ENCODE measurements at places on chromosomes 16 and 17. TPM values are rescaled to one million over a fixed set of nuclear protein-coding genes. Genes with fewer than 3 reads are reported as not detected.

DNA sequence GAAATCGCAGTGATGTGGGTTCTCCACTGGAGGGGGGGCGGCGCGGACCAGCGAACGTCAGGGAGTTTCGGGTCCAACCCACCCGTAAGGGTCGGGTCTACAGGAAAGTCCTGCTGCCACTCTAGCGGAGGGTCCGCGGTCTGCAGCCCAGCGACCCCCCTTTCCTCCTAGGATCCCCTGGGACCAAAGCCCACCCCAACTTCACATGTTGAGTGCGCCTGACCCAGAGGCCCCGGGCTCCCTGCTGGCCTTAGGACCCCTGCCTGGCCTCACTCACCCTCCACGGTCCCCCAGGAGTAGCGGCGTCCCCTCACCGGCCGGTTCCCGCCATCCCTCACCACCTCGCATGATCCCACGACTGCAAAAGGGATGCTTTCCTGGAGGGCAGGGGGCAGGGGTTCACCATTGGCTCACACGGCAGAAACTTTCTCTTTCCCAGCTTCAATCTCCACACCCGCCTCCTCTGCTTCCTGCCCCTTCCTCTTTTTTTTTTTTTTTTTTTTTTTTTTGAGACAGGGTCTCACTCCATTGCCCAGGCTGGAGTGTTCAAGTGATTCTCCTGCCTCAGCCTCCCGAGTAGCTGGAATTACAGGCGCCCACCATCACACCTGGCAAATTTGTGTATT lies 3.1 kb downstream of the SEPTIN1 start:
- peak overlapping the region; percentile 36 for H3K27ac ChIP-seq
- peaks cover 6% of the 10 kb centered on the region for H3K4me1 ChIP-seq
- H3K4me3 ChIP-seq: peak overlapping the region; percentile 60
- no peaks in the 10 kb centered on the region for H3K36me3 ChIP-seq

DNA sequence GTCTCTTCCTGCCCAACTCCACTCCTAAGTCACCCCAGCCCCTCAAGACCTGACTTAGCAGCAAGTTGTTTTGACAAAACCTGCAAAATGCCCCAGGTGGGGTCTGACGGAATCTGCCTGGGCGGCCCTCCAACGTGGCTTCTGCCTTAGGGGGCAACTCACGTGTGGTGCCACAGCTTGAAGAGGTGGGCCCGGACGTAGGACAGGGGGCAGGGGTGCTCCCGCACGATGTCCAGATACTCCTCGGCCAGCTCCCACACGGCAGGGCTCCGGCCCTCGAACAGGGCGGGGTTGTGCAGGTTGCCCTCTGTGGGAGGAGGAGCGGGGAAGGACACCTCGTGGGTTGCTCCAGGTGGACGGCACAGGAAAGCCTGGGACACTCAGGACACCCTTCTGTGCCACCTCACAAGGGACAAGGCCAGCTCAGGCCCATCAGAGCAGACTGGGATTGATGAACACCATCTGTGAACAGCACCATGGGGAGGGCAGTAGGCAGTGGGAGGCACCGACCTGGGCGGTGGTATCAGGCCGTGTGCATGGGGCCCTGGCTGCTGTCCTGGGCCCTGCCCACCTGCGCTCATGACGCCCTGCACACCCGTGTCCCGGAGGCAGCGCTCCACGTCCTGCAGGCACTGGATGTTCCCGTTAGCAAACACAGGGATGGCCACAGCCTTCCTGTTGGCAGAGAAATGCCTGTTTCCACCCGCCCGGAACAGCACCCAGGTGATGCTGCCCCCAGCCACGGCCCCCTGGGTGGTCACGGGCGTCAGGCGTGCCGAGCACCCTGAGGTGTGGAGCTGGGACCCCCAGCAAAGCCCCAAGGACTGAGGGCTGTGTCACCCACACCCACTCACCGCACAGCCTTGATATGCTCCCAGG lies 4.3 kb downstream of the DUS1L start:
- H3K4me3 ChIP-seq: no peak overlapping the region
- DNase-seq: no peak
- no peaks in the 10 kb centered on the region for H3K27me3 ChIP-seq
- peaks cover 76% of the 10 kb centered on the region for H3K36me3 ChIP-seq
- peaks cover 10% of the 10 kb centered on the region for H3K4me1 ChIP-seq

GRCh38 chr17:27899525-27899924 lies 6.4 kb upstream of the LYRM9 start:
- DNase-seq: no peak
- H3K27ac ChIP-seq: no peak overlapping the region
- no peak overlapping the region for H3K4me3 ChIP-seq
- H3K27me3 ChIP-seq: no peaks in the 10 kb centered on the region

DNA sequence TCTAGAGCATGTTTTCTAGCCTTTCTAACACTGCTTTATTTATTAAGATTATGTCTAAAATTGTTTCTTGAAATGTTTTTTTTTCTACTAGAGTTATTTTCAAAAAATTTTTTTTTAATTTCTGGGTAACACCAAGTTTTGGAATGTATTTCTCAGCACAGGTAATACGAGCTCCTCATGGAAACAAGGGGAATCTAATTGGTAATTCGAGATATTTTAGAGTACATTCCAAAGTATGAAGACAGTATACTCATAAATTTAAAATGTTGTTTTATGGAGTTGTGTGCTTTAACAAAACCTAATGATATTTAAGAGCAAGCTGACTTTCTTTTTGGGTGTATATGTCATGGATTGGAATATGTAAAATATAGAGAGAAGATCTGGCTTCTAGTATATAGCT lies 42.4 kb downstream of the OMG start:
- no peak overlapping the region for H3K27ac ChIP-seq
- no peaks in the 10 kb centered on the region for H3K36me3 ChIP-seq
- H3K4me1 ChIP-seq: no peaks in the 10 kb centered on the region
- H3K27me3 ChIP-seq: no peaks in the 10 kb centered on the region
- no peak for DNase-seq
- H3K4me3 ChIP-seq: no peak overlapping the region

- no peak overlapping the region for H3K4me3 ChIP-seq
- H3K36me3 ChIP-seq: no peaks in the 10 kb centered on the region
- no peak for DNase-seq
- no peak overlapping the region for H3K27ac ChIP-seq
- no peaks in the 10 kb centered on the region for H3K27me3 ChIP-seq
Measured at GRCh38 chr16:9763505-9763904, 418.7 kb downstream of the GRIN2A start.

GRCh38 chr17:70558821-70559220 lies 389.5 kb downstream of the KCNJ2 start:
- peaks cover 4% of the 10 kb centered on the region for H3K4me1 ChIP-seq
- H3K27ac ChIP-seq: no peak overlapping the region
- H3K27me3 ChIP-seq: no peaks in the 10 kb centered on the region
- DNase-seq: no peak
- no peaks in the 10 kb centered on the region for H3K36me3 ChIP-seq

DNA sequence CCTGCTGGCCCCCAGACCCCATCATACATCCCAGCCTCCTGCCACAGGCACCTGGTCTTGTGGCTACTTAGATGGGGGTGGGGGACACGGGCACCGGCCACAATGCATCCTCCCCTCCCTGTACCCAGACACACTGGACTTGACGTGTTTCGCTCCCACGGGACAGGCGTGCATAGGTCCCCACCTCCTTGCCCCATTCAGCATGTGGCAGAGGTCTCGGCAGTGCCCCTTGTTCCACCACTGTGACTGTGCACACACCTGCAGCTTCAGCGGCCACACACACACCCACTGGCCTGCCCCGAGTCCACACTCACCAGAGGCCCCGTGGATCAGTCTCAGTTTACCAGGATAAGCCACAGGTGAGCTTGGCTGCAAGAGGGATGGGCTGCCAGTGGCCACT lies 109.6 kb downstream of the ENGASE start:
- H3K4me1 ChIP-seq: peaks cover 3% of the 10 kb centered on the region
- H3K36me3 ChIP-seq: no peaks in the 10 kb centered on the region

DNA sequence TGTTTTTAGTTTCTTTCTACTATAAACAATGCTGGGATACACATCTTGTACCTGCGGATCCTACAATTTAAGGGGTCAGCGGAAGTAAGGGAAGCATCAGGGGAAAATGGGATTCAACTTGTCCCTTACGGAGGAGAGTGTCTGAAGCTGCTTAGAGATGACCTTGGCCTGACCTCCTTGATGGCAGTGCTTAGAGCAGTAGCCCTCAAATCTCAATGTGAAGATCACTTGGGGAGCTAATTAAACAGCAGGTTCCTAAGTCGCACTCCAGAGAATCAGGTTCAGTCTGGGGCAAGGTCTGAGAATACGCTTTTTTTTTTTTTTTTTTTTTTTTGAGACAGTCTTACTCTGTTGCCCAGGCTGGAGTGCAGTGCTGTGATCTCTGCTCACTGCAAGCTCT lies 9.6 kb upstream of the METTL16 start:
- H3K4me1 ChIP-seq: no peaks in the 10 kb centered on the region
- DNase-seq: no peak
- no peaks in the 10 kb centered on the region for H3K36me3 ChIP-seq
- no peak overlapping the region for H3K4me3 ChIP-seq
- no peak overlapping the region for H3K27ac ChIP-seq

- no peak for DNase-seq
- no peaks in the 10 kb centered on the region for H3K4me1 ChIP-seq
- H3K4me3 ChIP-seq: no peak overlapping the region
- no peaks in the 10 kb centered on the region for H3K27me3 ChIP-seq
- H3K27ac ChIP-seq: no peak overlapping the region
Measured at GRCh38 chr16:76487411-76488064, 210.3 kb downstream of the CNTNAP4 start.

- H3K36me3 ChIP-seq: no peaks in the 10 kb centered on the region
- H3K27me3 ChIP-seq: no peaks in the 10 kb centered on the region
- H3K27ac ChIP-seq: no peak overlapping the region
- H3K4me1 ChIP-seq: no peaks in the 10 kb centered on the region
- H3K4me3 ChIP-seq: no peak overlapping the region
Measured at GRCh38 chr16:17578981-17579874, 108.5 kb upstream of the XYLT1 start.

- peaks cover 13% of the 10 kb centered on the region for H3K4me1 ChIP-seq
- no peaks in the 10 kb centered on the region for H3K36me3 ChIP-seq
- no peak overlapping the region for H3K27ac ChIP-seq
- no peak for DNase-seq
- H3K27me3 ChIP-seq: no peaks in the 10 kb centered on the region
Measured at GRCh38 chr16:89867918-89868317, 5.5 kb upstream of the TCF25 start.

DNA sequence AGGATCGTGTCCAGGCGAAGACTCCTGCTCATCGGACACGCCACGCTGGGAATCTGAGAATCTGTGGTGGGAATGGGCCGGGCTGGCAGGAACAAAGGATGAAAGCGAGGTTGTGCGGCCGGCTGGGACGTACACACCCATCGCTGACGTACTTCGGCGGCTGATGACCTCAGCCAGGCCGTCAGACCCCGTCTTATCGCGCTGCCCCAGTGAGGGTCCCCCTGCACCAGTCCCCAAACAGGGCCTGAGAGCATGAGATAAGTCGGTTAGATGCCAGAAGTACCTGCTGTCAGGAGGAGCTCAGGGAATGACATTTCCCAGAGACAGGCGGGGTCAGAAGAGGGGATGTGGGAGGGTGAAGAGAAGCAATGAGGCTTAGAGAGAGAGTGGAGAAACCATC lies 16.0 kb upstream of the SP6 start:
- H3K4me3 ChIP-seq: no peak overlapping the region
- no peak overlapping the region for H3K27ac ChIP-seq
- H3K27me3 ChIP-seq: peaks cover 23% of the 10 kb centered on the region
- peaks cover 4% of the 10 kb centered on the region for H3K4me1 ChIP-seq
- no peaks in the 10 kb centered on the region for H3K36me3 ChIP-seq
- DNase-seq: no peak

DNA sequence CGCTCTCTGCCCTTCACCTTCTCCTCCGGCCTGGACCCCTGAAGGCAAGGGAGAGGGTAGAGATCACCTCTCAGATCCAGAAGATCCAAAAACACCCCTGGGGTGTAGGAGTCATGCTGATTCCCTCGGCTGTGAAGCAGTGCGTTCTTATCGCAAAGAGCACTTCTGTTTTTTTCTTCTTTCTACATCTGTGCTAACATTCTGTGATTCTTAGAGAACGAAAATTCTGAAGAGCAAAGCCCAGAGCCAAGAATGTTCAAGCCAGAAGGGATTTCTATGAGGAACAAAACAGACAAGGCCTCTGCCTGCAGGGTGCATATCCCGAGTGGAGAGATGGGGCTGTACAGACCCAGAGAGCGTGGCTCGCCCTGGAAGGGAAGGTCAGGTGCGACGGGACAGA lies 17.2 kb downstream of the NPTX1 start:
- no peak overlapping the region for H3K4me3 ChIP-seq
- DNase-seq: no peak
- H3K27me3 ChIP-seq: no peaks in the 10 kb centered on the region
- no peaks in the 10 kb centered on the region for H3K36me3 ChIP-seq

DNA sequence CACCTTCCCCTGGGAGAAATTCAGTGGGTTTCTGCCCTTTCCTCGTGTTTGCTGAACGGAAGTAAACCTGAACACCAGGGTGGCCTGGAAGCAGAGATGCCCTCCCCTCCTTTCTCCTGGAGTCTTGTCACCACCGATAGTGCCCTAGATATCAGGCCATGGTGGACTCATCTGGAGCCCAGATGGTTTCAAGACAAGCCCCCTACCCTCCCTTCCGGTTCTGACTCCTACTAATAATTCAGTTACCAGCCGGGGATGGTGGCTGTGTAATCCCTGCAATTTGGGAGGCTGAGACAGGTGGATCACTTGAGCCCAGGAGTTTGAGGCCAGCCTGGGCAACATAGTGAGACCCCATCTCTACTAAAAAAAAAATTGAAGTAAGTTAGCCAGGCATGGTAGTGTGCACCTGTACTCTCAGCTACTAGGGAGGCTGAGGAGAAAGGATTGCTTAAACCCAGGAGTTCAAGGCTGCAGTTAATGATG lies 2.4 kb downstream of the ZNF469 start:
- H3K36me3 ChIP-seq: no peaks in the 10 kb centered on the region
- no peak overlapping the region for H3K4me3 ChIP-seq
- H3K27ac ChIP-seq: no peak overlapping the region
- peaks cover 14% of the 10 kb centered on the region for H3K4me1 ChIP-seq

DNA sequence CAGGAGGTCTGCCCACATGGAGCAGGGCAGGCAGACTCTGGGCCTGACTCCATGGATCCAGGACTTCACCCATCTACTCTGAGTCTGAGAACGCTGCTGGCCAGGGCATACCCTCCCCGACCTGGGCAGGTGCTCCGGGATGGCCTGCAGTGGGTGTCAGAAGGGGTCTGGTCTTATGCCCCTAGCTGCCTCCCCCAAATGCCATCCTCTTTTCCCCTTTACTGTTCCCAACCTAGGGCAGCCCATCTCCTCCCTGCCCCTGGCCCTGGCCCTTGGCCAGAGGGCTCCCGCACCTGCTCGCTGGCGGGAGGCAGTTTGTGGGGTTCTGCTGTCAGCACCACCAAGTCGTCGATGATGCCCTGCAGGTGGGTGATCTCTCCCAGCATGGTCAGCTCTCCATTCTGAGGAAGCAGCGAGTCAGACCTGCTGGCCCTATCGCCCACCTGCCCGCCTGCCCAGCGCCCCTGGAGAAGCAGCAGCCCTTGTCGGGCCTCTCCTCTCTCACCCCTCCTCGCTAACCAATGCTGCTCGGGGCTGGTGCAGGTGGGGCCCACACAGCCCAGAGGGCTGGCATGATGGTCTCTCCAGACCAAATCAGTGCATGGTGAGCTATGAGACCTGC lies 8.2 kb downstream of the MTSS2 start:
- DNase-seq: no peak
- peaks cover 34% of the 10 kb centered on the region for H3K36me3 ChIP-seq

GRCh38 chr17:68909066-68909465 lies 46.1 kb downstream of the ABCA8 start:
- H3K4me3 ChIP-seq: no peak overlapping the region
- peaks cover 23% of the 10 kb centered on the region for H3K36me3 ChIP-seq
- H3K27me3 ChIP-seq: no peaks in the 10 kb centered on the region
- H3K27ac ChIP-seq: peak overlapping the region; percentile 57

KRT20 gene
- 0.31 TPM for total RNA-seq

SLC39A11 gene
- 30.2 TPM for total RNA-seq

KIF2B gene
- not detected for total RNA-seq

WDR59 gene
- total RNA-seq: 51.2 TPM

All from lung (tissue), 17 donors.